ENCODE measurements at places on chromosomes 16 and 17.

- peak; percentile 4 for DNase-seq
Observed at GRCh38 chr17:73510981-73511718, 133.1 kb downstream of the SDK2 start.

DNA sequence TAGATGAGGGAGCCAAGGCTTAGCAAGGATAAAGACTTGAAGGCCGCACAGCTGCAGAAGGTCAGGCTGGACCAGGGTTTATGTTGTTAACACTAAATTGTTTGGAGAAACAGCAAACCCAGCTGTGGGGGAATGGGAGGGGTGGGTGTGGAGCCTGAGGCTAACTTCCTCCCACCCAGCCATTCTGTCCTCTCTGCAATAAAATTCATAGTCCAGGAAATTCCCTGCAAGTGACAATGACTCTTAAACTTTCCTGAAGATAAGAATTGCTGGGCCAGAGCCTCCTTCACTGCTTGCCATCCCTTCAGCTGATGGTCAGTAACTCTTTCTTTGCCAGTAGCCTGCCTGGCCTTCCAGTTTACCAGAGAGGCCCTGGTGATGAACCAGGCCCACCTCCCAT lies 19.4 kb upstream of the ATP5MC1 start:
- no peak for DNase-seq

DNA sequence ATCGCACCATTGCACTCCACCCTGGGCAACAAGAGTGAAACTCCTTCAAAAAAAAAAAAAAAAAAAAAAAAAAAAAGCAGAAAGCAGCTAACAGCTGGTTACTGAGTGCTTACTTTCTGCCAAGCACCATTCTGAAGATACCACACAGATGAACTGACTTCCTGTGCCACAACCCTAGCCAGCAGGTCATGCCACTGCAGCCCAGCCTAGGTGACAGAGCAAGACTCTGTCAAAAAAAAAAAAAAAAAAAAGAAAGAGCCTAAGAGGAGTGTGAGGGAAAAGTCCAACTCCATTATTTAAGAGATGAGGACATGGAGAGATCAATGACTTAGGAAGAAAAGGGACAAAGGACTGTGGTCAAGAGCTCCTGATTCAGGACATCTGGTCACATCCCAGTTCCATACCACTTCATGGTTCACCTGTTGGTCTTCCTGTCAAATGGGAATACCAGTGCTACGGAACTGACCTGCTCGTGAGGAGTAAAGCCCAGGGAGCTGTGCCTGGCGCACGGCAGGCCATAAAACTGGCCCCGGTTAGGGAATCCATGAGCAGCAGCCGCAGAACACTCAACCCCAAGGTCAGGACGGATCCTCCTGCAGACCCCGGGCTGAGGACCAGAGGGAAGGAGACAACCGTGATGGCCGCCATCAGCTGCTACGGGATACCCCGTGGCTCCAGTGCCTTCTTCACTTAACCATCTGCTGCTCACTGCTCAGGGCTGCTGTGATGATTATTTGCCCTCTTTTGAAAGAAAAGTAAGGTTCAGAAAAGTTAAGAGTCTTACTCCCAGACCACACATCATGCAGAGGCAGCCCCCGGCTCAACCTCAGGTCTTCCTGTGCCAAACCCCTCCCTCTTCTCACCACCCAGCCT lies 950 bp downstream of the KLHDC4 start:
- no peak for DNase-seq

GRCh38 chr16:65059406-65059980 lies 62.4 kb downstream of the CDH11 start:
- DNase-seq = no peak

DNA sequence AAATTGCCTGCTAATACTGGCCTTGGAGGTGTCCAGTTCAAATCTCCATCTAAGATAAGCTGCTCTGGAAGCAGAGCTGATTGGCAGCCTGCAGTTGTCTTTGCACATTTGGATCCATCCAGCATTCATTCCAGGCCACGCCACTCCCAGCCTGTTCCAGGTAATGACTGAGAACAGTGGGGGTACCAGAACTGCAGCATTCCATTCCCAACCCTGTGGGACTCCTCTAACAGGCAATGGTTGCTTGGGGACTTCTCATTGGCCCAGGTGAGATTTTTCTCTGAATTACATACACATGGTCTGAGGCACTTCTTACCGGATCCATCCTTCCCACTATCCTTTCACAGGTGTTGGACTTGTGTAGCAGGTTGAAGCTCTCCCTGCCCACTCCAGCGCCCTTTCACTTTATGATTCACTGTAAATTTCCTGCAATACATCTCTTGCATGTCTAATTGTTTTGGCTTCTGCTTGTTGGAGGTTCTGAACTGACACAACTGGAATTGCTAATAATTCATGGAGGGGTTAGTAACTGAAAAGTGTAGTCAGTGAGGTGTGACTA lies 206.1 kb upstream of the ZFHX3 start:
- DNase-seq = no peak

- peak; percentile 9 for DNase-seq
Observed at GRCh38 chr16:52283584-52284375, 263.2 kb downstream of the TOX3 start.

DNA sequence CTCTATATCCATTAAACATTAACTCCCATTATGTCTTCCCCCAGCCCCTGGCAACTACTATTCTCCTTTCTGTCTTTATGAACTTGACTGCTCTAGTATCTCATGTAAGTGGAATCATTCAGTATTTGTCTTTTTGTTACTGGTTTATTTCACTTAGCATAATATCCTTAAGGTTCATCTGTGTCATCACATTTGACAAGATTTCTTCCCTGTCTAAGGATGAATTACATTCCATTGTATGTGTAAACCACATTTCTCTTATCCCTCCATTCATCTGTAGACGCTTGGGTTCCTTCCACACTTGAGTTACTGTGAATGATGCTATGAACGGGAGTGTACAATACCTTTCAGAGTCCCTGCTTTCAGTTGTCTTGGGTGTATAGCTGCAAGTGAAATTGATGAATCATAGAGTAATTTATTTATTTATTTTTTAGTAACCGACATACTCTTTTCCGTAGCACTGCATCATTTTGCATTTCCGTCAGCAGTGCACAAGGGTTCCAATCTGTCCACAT lies 399.7 kb upstream of the RBFOX1 start:
- no peak for DNase-seq

DNA sequence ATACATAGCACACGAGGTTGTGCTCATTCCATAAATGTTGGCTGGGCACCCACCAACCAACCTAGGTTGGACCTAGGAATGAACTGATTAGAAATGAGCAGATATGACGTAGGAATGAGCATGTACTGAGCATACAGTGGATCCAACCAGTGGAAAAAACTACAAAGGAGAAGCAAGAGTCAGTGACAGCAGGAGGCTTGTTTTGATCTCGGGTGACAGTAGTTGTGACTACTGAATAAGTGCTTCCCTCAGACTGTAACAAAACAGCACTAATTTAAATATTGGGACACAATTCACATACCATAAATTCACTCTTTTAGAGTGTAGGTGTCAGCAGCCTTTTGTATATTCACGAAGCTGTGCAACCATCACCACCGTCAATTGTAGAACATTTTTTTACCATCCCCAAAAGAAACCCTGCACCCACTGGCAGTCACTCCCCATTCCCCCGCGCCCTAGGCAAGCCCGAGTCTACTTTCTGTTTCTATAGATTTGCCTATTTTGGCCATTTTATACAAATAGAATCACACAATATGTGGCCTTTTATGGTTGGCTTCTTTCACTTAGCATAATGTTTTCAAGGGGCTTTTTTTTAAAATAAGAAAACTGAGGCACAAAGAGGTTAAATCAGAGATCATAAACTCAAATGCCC lies 7.0 kb downstream of the VAC14 start:
- DNase-seq = no peak

DNA sequence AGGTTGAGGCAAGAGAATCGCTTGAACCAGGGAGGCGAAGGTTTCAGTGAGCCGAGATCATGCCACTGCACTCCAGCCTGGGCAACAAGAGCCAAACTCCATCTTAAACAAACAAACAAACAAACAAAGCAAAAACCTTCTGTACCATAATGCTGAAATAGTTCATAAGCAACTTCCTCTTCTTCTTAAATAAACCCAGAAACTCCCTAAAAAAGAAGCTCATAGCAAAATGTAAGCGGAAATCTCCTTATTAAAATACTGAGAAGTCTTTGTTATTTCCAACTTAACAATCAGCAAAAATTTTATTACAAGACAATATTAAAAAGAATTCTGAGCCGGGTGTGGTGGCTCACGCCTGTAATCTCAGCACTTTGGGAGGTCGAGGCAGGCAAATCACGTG lies 82.8 kb downstream of the FBXL20 start:
- no peak for DNase-seq

DNA sequence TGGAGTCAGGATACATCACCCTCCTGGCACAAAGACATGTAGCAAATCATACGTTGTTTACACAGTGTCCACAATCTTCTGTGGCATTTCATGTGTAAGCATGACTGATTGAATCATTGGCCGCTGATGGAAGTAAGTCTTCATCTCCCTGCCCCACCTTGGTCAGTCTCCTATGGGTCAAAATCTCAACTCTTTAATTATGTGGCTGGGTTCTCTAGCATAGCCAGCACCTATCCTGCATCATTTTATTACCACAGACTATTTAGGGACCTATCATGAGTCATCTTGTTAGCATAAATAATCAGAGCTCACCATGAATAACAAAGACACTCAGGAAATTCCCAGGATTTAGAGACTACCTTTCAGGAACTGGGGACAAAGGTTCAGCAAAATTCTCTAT lies 15.9 kb downstream of the TANC2 start:
- no peak for DNase-seq

GRCh38 chr16:49058382-49058781 lies 223.3 kb downstream of the CBLN1 start:
- DNase-seq = no peak

DNA sequence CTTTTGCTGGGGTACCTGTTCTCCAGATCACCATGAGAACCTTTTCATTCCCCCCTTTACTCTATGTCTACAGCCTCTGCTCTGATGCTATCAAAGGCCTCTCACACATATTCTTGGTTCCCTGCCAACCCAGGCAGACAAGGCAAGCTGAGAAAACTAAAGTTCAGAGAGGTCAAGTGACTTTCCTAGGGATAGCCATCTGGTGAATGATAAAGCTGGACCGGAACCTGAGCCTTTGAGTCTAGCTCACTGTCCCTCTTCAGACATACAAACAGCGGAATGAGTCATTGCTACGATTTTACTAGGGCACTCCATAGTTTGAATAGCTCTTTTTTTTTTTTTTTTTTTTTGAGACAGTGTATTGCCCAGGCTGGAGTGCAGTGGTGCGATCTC lies 73.3 kb downstream of the XYLT1 start:
- peak; percentile 60 for DNase-seq

- no peak for DNase-seq
Observed at GRCh38 chr17:36824678-36825101, 112.6 kb upstream of the LHX1 start.

DNA sequence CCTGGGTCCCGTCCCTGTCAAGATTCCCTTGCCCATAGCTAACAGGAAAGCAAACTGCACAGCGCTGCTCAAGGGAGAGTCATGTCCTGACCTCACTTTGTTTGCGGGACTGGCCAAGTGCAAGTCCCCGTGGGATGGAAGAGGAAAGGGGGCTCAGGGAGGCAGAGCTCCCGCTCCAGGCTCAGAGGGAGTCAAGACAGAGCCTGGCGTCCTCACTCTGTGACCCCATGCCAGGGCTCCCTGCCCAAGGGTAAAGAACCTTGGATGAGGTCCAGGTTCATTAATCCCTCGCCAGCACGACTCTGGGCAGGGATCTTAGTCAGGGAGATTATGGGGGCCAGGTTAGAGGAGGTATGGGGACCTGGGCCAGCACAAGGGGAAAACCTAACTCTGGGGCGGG lies 51.5 kb upstream of the CBX4 start:
- no peak for DNase-seq

DNA sequence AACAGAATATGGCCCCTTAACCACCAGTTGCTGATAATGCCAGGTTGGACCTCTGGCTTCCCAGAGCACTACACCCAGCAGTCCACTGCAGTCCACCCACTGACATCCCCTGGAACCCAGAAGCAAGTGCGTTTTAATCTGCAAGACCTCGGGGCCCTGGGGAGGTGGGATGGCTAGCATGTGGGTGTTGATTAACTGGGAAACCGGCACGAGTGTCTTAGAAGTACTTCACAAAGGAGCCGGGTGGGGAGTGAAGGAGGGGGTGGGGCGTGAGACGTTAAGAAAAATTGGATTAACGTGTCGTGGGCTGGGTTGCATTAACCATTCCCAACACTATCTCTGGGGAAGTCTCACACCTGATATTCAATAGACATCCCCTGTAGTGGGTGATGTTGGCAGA lies 6.1 kb upstream of the HIC1 start:
- DNase-seq = no peak

- DNase-seq = no peak
Observed at GRCh38 chr17:41975099-41976083, 8.8 kb downstream of the CNP start.

- no peak for DNase-seq
Observed at GRCh38 chr17:48373130-48373830, 56.7 kb downstream of the SKAP1 start.

DNA sequence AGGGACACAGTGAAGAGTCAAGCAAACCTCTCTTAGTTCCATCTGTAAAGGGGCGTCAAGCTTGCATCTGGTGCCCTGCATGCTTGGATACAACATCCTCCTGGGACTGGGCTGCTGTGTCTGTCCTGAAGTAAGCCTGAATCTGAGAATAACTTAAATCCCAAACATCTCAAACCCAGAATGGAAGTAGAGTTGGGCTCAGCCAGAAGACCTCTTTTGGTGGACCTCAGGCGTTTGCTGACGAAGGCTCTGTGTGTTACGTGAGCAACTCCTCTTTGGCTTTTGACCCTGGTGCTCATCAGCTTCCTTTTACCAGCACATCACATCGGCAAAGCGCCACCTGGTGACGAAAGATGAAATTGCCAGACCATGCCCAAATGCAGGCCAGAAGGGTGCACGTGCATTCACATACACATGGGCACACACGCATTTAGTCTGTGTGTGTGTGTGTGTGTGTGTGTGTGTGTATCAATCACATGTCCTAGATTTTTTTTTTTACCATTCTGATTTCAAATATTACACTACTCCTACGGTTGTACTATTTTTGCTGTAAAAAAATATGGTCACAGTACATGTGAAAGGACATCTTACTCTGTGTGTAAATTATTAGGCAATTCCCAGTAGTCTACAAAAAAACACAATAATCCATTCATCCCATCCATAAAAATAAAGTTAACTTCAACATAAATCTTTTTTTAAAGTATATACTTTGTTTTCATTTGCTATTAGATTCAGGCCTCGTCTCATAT lies 41.1 kb upstream of the FOXJ1 start:
- DNase-seq = peak; percentile 85

DNA sequence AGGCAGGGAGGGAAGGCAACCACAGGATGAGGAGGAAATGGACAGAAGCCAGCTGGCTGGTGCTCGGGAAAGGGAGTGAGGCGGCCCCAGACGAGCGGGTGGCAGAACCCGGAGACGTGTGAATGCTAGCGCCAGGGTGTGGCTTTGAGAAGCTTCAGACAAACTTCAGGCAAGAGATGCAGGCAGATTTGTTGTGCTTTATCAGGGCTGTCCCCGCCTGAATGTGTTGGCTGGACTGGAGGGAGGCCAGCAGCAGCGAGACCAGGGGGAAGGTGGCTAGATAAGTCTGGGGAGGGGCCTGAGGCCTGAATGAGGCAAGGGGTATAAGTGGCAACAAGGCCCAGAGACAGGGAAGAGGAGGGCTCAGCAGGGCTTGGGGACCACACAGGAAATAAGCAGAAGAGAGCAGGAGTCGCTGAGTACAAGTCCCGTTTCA lies 22.0 kb downstream of the CAMKK1 start:
- no peak for DNase-seq

- DNase-seq = no peak
Observed at GRCh38 chr17:15909481-15909991, 35.4 kb upstream of the ADORA2B start.

- DNase-seq = peak; percentile 98
Observed at GRCh38 chr16:17836868-17837602, 366.3 kb upstream of the XYLT1 start.

- DNase-seq = no peak
Observed at GRCh38 chr17:78224231-78225087, 7.0 kb upstream of the TMEM235 start.

All from fibroblast of skin of abdomen (primary cell).